EL (cell line): ENCODE measurements at places on chromosomes 2 and 18.

DNA sequence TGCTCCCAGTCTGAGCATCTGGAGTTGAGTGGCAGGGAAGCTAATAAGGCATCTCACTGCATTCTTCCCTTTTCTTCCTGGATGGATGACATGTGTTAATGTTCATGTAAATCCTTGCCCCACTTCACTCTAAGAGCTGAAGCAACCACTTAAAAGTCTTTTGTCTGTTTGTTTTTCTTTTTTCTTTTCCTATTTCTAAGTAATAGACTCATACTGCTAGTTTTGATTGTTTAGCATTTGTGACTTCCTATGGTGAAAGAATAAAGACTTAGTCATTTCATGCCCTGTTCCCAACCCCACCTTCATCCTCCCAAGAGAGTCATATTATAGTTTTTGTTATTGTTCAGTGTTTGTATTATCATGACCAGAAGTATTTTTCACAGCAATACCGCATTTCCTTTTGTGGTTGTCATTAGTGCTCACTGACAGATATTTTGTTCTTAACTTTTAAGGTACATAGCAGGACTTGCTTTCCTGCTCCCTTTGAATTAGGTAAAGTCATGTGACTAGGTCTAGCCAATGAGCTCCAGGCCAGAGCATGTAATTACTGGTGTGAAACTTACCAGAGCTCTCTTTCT is 18.1 kb upstream of the SPP2 start:
- DNase-seq: peak; percentile 57

GRCh38 chr2:239289545-239289944 is 111.3 kb downstream of the HDAC4 start:
- DNase-seq: no peak

DNA sequence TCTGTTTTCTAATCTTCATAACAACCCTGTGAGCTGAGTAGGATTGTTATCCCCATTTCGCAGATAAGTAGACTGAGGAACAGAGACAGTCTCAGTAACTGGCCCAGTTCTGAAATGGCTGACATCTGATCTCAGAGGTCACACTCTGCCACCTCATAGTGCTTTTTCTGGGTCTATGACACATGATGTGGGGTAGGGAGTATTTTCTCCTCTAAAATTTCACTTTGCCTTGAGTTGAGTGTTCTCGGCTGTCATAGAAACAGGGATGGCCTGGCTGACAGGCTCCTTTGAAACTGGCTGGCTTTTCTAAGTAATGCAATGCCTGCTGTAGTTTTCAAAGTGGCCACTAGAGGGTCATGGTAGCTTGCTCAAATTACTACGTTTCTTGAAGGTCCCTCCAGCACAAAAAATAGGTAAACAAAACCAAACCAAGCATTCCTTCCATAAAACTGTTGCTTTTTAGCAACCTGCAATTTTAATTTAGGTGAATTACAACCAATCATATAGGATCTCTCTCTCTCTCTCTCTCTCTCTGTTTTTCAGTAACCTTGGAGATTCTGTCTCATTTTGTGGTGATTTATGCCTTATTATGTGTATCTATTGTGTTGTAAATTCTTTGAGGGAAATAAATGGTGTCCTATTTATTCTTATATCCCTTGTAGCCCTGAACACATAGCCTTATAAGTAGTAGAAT is 84.2 kb upstream of the TTN start:
- peak; percentile 63 for DNase-seq

GRCh38 chr2:226802573-226802972 is 3.0 kb upstream of the IRS1 start:
- DNase-seq: peak; percentile 77

DNA sequence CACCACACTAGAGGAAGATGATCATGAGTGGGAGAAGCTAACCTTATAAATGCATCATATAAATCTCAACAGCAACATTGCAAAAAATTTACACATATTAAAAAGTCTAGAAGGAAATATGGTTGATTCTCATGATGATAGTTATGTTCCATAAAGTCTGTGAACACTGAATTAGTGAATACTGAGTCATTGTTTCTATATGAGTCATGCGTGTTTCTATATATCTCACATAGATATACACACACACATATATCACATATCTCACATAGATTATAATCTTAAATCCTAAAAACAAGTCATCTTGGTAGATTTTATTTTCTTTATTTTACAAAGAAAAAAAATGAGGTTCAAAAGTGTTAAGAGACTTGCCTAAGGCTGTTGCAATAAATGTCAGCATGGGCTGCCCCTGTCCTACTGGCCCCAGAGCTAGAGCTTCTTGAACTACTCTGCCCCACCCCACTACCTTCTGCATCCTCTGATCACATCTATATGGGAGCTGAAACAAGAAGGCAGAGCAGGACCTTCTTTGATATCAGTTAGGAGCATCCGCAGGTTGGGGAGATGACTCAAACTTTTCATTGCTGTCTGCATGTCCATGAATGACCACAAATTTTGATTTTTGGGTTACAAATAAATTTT is 81.8 kb upstream of the ADAM23 start:
- no peak for DNase-seq

GRCh38 chr18:62018034-62018758 is 125.4 kb upstream of the RNF152 start:
- no peak for DNase-seq

GRCh38 chr2:143588746-143589145 is 459.5 kb downstream of the ARHGAP15 start:
- no peak for DNase-seq

DNA sequence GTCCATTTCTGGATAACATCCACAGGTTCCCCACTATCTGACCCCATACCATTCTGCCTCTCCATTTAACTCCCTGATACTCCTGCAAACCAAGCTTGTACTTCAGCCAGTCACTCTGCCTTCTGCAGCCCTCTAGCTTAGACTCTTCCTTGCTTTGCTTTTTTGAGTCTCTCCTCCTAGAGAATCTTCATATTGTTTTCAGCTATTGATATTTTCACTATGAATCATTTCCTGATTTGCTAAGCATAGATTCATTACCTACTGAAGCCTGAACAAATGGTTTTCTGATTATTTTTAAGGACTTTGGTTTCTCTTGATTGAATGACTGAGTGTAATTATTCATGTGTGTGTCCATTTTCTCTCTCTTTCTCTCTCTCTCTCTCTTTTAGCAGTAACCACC is 2102.3 kb upstream of the CELF4 start:
- peak; percentile 18 for DNase-seq

GRCh38 chr2:8049851-8050571 is 631.8 kb upstream of the ID2 start:
- DNase-seq: no peak

DNA sequence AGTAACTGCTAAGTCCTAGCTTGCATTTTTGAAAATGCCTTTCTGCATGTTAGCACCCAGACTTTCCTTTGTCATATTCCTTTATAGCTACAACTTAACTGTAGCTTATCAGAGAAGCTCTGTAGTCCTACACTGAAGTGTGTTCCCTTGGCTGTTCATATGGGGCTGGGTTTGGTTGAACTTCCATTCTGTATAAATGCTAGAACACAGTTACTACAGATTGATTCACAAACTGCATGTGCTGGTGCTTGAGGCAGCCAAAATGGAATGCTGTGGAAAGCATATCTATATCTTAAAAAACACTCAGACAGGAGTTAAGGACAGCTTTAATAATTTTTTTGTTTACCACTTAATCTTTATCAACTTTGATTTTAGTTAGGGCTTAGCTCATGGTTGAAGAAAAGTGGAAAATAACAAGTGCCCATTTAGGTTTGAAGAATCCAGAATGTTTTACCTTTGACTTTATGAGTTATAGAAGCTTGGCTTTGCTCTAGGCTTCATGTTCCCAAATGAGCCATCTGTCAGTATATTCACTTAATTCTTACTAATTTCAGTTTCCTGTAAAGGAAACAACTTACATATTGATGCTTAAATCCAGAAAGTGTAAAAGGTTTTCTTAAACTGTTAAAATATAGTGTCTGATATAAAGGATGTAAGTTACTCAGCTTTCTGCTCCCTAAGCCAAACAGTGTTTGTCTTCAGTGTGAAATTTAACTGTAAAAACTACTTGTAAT is 148.9 kb downstream of the AGPS start:
- DNase-seq: no peak

GRCh38 chr2:30361751-30362394 is 85.2 kb upstream of the LCLAT1 start:
- no peak for DNase-seq

DNA sequence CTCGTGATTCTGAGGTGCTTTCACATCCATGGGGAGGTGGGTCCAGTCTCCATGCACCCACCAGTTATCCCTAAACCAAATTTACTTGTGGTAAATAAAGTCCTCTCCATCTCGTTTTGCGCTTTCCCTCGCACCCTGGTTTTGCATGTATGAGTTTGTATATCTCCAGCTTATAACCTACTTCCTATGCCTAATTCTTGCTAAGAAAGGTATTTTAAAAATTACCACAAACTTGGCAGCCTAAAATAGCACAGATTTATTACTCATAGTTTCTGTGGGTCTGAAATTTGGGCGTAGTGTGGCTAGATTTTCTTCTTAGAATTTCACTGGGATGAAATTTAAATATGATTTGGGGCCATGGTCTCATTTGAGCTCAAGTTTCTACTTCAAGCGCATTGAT is 511.5 kb downstream of the NYAP2 start:
- no peak for DNase-seq

- peak; percentile 60 for DNase-seq
Measured at GRCh38 chr2:209476367-209477208, 52.7 kb downstream of the MAP2 start.

DNA sequence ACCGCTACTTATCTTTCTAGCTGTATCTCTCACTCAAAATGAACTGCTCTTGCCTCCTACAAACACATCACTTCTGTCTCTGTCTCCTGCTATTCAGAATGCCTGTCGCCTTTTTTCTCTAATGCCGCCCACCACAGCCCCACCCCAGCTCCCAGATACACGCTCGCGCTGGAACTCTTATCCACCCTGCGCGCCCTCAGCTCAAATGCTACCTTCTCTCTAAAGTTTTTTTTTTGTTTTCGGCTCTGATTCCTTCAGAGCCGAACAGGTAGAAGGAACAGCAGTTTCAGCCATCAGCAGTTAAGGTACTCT is 3.9 kb upstream of the SOS1 start:
- DNase-seq: no peak

- DNase-seq: no peak
Measured at GRCh38 chr2:45794134-45794617, 142.7 kb downstream of the PRKCE start.

- no peak for DNase-seq
Measured at GRCh38 chr2:45210462-45211195, 201.4 kb upstream of the SIX2 start.

DNA sequence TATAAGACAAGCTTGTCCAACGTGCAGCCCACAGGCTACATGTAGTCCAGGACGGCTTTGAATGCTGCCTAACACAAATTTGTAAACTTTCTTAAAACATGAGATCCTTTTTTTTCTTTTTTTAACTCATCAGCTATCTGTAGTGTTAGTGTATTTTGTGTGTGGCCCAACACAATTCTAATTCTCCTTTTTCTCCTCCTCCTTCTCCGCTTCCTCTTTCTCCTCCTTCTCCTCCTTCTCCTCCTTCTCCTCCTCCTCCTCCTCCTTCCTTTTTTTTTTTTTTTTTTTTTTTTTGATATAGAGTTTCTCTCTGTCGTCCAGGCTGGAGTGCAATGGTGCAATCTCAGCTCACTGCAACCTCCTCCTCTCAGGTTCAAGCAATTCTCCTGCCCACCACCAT is 39.3 kb upstream of the GTF2A1L start:
- no peak for DNase-seq

DNA sequence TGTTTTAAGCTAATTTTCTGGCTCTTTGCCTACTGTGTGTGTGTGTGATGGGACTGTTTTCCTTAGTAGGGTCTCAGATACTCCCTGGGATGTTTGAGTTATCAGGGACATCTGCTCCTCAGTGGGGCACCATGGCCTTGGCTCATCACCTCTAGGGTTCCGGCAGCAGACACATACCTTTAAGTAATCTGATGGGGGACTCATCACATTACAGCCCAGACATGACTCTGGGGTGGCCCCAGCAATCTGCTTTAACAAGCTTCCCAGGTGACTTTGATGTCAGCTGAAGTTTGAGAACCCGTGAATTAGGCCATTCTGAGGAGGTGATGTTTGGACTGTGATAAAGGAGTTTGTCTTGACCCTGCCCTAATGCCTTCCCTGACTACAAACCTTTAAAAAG is 38.8 kb downstream of the DDX18 start:
- no peak for DNase-seq

- peak; percentile 54 for DNase-seq
Measured at GRCh38 chr2:229780856-229781773, 66.8 kb upstream of the DNER start.

GRCh38 chr2:166831930-166832329 is 56.4 kb upstream of the XIRP2 start:
- DNase-seq: peak; percentile 0
